Fibroblast of villous mesenchyme (primary cell): ENCODE measurements at places on chromosomes 11 and 22. TPM values are rescaled to one million over a fixed set of nuclear protein-coding genes. Genes with fewer than 3 reads are reported as not detected.

DNA sequence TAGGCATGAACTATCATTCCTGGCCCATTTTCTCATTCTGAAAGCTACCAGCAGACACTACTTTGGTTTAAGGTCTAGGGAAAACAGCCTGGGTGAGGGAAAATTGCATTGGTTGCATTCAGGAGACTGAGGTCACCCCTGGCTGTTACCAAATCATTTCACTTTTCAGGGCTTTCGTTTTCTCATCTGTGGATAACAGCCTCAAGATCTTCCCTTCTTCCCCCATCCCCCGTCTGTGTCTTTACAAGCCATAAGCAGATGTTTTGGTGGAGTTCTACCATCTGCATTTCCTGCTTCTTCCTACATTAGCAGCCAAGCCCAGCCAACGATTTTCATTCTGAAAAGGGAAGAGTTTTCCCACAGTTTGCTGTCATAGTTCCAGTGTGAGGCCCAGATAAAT is 130.4 kb downstream of the HIPK3 start:
- DNase-seq = no peak

Gene NOX4
- 5.2 and 9.3 TPM in 2 replicates for total RNA-seq

GRCh38 chr11:62139526-62140303 is 15.9 kb downstream of the INCENP start:
- DNase-seq = no peak

Gene ELFN2
- total RNA-seq = under 0.01 and 0.32 TPM in 2 replicates

Gene PYGM
- total RNA-seq = 0.64 and 1.7 TPM in 2 replicates

- peak; percentile 79 for DNase-seq
Measured at GRCh38 chr11:129223701-129224149, 31.6 kb upstream of the ARHGAP32 start.

GRCh38 chr11:63621071-63621470 is 6.8 kb upstream of the PLAAT3 start:
- no peak for DNase-seq

DNA sequence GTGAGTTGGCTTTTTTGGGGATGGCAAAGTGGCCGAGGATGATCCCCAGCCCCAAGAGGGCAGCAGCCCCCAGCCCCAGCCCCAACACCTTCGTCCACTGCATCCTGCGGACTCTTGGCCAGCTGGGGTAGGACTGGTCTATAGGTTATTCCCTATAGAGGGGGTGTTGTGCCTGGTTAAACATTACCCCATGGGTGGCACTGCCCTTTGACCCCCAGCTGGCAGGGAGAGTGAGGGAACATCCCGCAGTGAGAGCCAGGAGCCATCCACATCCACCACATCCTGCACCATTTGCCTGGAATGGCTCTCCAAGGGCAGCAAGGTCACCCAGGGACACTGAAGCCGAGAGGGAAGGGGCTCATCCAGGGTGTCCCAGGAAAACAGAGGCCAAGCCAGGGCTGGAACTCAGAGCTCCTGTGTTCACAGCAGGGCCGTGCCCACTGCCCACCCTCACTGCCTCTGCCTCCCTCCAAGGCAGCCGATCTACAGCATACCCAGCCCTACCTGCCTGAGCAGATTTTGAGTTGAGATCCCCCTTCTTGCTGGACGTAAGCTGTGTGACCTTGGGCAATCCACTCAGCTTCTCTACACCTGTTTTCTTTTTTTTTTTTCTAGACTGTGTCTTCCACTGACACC is at the start of gene NAALADL1:
TSS of gene NAALADL1 (minus strand) at position 135 of the 636 bp plus-strand sequence. CDS start at position 103, 32 bp downstream.
- DNase-seq = no peak

Gene LRP4
- 3.5 and 3.9 TPM in 2 replicates for total RNA-seq

GRCh38 chr11:102361086-102362031 is 14.3 kb downstream of the BIRC2 start:
- DNase-seq = no peak
